RKO (cell line): ENCODE measurements at places on chromosomes 5 and 9.

DNA sequence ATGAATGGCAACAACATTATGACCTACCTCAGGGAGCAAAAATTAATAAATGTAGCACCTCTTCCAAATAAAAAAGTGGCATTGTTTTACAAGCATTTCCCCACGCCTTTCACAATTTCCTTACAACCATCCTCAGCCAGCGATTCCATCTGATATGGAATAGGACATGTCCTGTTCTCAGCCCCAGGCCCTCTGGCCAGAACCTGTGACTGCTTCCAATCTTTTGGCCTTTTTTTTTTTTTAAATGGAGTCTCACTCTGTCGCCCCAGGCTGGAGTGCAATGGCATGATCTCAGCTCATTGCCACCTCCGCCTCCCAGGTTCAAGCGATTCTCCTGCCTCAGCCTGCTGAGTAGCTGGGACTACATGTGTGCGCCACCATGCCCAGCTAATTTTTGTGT, 16.8 kb upstream of the WNK2 start:
- DNase-seq: no peak

- DNase-seq: no peak
These were observed 18.0 kb downstream of the GPX3 start for GRCh38 chr5:151038412-151038745.

DNA sequence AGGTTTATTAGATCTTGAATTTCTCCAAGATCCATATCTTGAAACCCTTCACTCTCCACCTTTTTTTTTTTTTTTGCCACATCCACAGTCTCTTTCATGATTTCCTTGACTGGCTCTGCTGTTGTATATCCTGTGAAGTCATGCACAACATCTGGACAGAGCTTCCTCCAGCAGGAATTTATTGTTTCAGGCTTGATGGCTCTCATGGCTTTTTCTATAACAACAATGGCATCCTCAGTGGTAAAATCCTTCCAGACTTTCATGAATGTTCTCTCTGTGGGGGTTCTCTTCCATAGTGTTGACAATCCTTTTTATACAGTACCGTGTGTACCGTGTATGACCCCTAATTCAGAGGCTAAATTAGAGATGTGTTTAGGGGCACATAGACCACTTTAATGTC, 24.0 kb downstream of the RANBP17 start:
- no peak for DNase-seq

GRCh38 chr5:145660897-145661640, 174.1 kb downstream of the PRELID2 start:
- no peak for DNase-seq

DNA sequence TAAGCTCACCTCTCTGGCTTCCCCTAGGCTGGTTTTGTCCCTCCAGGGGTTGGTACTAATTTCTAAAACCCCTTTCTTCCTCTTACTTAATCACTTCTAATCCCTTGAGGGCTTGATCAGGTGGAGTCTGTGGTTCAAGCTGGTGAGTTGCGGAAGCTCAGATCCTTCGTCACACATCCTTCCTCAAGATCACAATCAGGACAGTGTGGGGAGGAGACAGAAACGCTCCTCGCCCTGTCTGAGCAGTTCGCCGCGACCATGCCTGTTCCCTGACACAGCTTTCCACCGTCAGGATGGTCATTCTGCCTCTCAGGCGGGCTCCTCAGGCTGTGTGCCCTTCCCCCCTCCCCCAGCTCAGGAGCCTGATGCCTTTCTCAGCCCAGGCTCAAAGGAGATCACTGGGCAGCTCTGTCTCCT, 24.3 kb downstream of the CPLX2 start:
- DNase-seq: no peak

GRCh38 chr9:130023144-130023787, 19.7 kb downstream of the FNBP1 start:
- no peak for DNase-seq

DNA sequence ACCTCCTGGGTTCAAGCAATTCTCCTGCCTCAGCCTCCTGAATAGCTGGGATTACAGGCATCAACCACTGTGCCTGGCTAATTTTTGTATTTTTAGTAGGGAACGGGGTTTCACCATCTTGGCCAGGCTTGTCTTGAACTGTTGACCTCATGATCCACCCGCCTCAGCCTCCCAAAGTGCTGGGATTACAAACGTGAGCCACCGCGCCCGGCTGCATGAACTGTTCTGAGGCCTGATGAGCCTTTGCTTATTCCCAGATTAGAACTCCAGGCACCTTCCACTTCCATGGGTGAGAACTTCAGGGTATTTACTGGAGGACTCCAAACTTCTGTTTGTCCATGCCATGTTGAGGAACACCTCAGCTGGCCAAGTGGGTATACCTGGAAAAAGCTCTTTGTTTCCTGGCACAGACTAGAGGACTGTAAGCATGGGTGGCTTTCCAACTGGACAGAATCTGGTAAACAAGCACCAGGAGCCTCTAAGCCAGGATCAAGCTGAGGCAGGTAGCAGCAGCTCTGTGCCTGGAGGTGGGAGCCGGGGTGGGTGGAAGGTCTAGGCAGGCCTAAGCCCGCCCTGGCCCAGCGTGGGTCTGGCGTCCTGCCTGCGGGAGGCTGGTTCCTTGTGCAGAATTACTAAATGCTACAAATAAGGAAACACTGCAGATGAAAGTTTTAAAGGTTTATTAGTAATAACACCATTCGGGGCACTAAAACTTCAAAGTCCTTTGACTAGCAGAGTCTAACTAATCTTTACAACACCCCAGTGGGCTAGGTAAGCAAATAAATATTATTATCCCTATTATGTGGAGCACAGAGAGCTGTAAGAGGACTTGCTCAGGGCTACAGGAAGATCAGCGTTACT, 78.4 kb downstream of the SEMA5A start:
- DNase-seq: no peak

DNA sequence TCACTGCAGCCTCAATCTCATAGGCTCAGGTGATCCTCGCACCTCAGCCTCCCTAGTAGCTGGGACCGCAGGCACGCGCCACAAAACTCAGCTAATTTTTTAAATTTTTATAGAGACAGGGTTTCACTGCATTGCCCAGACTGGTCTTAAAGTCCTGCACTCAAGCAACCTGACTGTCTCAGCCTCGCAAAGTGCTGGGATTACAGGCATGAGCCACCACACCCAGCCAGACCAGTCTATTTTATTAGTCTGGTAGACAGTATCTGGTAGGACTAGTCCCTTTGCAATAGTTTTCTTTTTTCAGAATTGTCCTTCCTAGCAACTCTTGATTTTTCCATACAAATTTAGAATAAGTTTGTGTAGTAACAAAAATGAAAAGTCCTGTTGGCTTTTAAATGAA, 14.1 kb upstream of the GPR150 start:
- DNase-seq: no peak

- DNase-seq: no peak
These were observed 147.5 kb downstream of the SLIT3 start for GRCh38 chr5:169153405-169153804.

- DNase-seq: no peak
These were observed 37.4 kb upstream of the GRAMD2B start for GRCh38 chr5:126385524-126386502.

GRCh38 chr5:19918780-19919179, 69.2 kb downstream of the CDH18 start:
- DNase-seq: no peak
